Right ventricle myocardium superior (tissue), 1 donor: ENCODE measurements at places on chromosomes 3 and 15. TPM values are rescaled to one million over a fixed set of nuclear protein-coding genes. Genes with fewer than 3 reads are reported as not detected.

Gene LDHAL6B
- total RNA-seq, result not detected

Gene CCDC9B
- total RNA-seq, result 155 TPM

Gene CYP8B1
- total RNA-seq, result not detected

Gene ARGFX
- not detected for total RNA-seq

Gene TF
- 5.6 TPM for total RNA-seq

Gene ZBTB47
- 82.3 TPM for total RNA-seq

Gene MCF2L2
- 0.51 TPM for total RNA-seq

Gene GOLGA8S
- 0.16 TPM for total RNA-seq

Gene PODXL2
- total RNA-seq, result 0.94 TPM

Gene OSBPL10
- 5.1 TPM for total RNA-seq

Gene KLHL25
- total RNA-seq, result 4.1 TPM

DNA sequence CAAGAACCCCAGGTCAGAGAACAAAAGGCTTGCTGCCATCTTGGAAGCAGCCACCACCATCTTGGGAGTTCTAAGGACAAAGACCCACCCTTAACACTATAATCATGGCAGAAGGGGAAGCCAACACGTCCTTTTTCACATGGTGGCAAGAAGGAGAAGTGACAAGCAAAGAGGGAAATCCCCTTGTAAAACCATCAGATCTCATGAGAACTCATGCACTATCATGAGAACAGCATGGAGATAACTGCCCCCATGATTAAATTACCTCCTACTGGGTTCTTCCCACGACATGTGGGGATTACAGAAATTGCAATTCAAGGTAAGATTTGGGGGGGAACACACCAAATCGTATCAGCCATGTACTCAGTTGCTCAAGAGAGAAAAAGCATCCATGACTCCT lies 21.1 kb upstream of the GBE1 start:
- no peak for DNase-seq

DNA sequence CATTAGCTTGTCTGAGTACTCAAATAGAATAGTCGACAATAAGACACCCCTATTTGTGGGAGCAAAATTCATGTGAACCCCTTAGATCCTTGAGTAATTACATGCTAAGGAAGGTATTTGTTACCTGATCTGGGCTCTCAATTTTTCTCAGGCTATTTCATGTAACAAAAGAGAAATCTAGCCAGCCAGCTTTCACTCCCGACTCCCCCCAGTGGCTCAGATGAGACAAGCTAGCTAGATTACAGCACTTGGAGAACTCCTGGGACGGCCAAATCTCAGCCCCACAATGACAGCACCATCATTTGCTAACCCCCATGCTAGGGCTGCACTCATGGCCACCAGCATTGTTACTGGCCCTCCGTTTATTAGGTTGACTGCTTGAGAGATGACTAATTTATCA lies 41.3 kb downstream of the GLDN start:
- DNase-seq, result no peak

DNA sequence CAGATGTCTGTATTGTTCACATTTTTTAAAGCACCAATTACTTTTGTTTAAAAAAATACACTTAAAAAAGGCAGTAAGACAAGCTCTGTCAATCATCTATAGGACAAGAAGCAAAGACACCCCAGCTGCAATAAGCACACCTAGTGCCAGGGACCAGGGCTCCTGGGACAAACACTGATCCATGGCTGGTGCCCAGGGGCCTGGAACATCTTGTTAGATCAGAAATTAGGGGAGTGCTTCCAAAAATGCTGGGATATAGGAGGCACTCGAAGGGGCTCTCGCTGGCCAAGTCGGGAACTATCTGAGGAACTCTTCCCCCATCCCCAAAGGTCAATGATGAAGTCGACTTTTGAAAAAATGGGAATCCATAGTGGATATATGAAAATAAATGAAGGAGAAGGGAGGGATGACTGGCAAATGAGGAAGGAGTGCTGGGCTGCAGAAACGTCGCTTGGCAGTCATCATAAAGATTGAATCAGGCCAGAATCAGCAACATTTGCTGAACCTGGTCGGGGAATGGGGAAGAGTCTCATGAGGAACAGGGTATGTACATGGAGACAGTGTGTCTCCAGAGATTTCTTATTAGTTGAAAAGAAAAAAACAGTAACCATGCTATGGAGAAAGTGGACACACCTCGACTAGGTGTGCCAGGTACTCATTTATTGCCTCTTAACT lies 28.5 kb downstream of the TSPAN3 start:
- DNase-seq, result peak; percentile 19

DNA sequence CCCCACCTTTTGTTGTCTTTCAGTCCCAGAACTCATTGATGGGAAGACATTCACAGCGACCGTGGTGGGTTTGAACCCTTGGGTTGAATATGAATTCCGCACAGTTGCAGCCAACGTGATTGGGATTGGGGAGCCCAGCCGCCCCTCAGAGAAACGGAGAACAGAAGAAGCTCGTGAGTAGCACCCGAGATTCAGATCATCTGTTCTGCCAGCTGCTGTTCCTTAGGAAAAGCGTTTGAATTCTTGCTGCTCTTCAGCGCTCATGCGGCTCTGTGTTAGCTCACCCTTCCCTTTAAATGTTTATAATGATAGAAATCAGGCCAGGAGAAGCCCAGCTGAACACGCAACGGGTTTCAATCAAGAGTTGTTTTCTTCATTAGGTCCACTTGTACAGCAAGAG lies 73.0 kb downstream of the IL5RA start:
- no peak for DNase-seq

DNA sequence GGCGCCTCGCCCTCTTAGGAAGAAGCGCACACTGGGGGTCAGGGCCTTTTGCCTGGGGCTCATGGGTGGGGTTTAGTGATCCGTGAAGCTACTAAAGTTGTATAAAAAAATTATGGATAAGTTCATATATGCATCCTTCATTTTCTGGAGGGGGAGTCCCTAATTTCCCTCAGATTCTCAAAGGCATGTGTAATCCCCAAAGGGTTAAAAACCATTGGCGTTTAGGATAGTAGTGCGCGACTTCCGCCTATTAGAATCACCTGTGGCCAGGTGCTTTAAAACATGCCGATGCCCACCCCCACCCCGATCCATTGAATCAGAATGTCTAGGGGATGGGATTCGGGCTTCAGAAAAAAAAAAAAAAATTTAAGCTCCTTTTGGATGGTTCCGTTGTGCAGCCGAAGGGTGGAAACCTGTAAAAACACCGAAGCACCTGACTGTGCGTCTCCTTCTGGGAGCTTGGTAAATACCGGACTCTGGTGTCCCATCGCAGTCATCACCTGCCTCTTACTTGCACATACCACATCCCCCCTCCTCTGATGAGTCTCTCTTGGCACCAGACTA lies 570 bp downstream of the APH1B start:
- DNase-seq, result no peak

DNA sequence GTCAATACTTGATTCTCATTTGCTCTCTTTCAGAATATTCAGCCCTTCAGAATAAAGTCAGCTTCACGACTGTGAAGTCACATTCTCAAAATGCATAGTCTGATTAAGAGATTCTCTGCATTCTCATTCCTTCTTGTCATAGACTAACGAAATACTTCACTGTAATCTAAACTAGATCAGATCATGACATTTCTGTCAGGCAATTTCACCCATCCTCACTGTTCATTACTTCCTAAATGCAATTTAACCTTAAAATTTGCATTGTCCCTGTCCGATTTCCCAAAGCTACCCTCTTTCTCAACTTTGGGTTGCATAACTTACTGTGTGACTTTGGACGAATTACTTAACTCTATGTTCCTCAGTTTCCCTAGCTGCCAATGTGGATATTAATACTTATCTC lies 6.2 kb downstream of the RPL22L1 start:
- DNase-seq, result no peak

- no peak for DNase-seq
Observed at GRCh38 chr3:158167737-158168557, 58.1 kb downstream of the RSRC1 start.

DNA sequence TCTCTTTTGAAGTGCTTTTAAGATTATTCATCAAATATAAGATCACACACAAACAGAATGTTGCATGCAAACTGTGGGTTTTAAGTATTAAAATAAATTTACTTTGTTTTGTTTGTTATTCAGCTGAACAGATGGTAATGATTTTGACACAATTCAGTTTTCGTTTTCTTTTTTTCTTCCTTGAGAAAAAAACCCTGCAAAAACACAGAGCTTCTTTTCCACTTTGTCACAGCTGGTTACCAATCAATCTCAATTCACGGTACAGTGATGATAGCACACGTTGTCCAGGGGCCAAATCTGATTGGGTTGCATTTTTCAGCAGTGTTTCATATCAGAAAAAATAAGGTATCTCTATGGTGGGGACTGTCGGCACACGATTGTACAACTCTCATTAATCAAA lies 473.6 kb downstream of the ROBO2 start:
- no peak for DNase-seq

GRCh38 chr3:101216710-101217465 lies 103.5 kb downstream of the IMPG2 start:
- peak; percentile 60 for DNase-seq

DNA sequence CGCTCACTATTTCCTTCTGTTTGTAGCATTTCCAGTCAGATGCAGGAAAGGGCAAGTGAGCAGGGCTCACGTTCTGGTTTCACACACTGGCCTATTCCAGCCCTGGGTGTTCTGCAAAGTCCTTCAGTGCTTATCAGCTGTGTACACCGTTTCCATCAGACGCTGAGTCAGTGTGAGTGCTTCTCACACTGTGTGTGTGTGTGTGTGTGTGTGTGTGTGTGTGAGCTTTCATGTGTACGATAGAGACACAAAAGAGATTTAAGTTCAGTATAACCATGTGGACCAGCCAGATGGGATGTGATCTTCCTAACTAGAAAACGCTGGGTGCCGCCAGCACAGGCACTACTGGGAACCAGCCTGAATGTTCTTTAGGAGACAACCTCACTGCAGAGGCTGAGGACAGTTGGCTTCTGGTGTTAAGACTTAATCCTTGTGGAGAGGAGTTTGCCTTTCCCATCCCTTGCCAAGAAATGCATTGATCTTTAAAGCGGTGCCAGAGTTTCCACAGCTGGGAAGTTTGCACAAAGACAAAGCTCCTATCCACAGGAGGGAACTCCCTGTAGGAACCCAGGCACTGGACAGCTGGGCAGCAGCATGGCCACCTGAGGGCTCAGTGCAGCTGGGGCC lies 3.9 kb upstream of the CHSY1 start:
- no peak for DNase-seq

DNA sequence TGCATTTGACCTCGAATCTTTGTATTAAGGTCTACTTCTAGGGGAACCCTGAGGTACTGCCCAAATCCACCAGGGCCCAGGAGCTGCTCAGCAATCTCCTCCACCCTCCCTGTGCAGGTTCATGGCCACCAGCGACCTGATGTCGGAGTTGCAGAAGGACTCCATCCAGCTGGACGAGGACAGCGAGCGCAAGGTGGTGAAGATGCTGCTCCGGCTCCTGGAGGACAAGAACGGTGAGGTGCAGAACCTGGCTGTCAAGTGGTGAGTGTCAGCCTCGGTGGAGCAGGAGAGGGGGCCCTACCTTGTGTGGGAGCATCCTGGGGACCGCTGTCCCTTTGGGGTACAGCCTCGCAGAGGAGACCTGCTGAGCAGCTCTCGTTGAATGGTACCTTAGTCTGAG lies 6.9 kb downstream of the CAND2 start:
- DNase-seq, result no peak

GRCh38 chr3:133574260-133574881 lies 885 bp downstream of the CDV3 start:
- peak; percentile 84 for DNase-seq
